ENCODE measurements at places on chromosomes 3 and 15.

- no peak for DNase-seq
Measured at GRCh38 chr3:172516318-172517214, 6.7 kb downstream of the TNFSF10 start.

DNA sequence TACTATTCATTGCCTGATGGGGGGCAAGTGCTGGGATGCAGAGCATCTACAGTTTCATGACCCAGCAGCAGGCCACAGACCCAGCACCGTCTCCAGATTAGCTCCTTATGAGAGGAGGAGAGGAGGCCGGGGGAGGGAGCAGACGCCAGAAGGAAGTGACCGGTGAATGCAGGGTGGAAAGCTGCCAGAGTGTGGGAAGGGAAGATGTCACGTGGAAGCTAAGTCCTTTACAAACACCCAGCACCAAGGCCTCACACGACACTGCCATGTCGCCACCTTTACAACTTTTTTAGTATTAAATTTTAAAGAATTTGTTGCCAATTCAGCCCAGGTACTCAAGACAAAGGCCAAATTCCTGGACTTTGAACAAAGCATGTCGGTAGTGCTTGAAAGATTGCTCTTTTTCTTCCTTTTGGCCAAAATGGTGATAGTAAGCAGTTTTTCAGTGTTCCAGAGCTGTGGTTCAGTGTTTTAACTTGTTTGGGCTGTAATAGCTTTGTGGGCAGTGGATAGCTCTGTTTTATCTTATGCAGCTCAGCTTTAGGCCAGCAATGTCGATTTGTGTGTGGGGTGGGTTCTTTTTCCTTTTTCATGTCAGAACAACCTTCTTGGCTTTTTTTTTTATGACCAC is 58.2 kb downstream of the ZBTB38 start:
- no peak for DNase-seq

- DNase-seq = no peak
Measured at GRCh38 chr15:40736575-40736974, 18.5 kb downstream of the RMDN3 start.

DNA sequence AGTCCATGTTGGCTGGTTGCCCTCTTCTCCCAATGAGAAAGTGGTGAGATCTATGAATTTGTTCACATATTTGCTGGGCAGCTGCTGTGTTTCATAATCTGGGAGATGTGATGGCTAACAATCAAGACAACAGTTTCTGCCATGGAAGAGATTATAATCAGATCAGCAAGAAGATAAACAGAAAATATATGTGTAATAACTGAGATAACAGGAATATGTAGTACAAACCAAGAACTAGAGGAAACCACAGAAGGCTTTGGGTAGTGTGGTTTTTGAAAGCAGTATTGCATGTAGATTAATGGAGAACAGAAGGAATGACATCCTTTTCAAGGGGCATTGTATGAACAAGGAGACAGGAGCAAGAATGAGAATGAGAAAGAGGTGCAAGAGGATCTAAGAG is 12.2 kb upstream of the CSTA start:
- DNase-seq = no peak

DNA sequence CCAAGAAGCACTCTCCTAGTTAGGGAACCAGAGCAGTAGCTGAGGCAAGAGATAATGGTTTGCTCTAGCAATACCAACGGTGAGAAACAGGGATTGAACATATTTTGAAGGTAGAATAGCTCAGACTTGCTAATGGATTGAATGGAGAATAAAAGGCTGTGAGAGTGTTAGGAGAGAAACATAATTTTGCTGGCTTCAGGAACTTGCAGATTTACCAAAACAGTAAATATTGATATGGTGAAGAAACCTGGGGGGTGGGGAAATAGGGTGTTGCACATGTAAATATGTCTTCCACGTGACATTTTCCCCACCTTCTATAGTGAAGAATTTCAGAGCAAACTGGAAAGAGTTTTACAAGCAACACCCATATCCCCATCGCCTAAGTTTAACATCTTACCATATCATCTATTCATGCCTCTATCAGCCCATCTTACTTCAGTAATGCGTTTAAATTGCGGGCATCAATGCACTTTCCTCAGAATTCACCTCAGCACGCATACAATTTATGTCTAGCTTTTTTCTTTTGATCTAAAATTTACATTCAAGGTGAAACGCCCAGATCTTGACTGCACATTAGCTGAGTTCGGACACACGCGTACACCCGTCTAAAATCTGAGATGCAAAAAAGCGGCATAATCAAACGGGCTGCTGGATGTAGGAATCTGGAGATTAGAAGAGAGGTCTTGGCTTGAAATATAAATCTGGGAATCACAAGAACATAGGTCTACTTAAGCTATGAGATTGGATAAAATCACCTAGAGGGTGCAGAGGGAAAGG is 891 bp upstream of the NR1D2 start:
- no peak for DNase-seq

Measured in stimulated activated CD8-positive, alpha-beta memory T cell treated with anti-CD3 and anti-CD28 coated beads, Interleukin-15, amount 100 ng/mL, for 4 hours (primary cell).